Midbrain (tissue), 1 donor: ENCODE measurements at places on chromosomes 12 and 14.

DNA sequence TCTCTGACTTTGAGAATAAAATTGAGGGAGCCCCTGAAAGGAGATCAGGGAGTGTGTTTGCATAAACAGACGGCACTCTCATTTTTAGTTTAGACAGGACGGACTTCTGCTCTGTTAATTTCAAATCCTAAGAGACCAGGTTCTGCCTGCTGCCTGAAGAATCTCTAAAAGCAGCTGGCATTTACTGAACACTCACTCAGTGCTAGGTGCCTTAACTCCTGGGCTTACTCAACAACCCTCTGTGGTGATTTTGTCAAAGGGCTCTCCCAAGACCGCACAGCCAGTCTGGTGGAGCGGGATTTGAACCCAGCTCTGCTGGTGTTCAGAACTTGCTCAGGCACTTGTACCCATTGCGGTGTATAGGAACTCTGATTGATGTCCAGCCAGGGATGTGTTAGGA is 2.2 kb downstream of the ORAI1 start:
- DNase-seq, result no peak

- DNase-seq, result no peak
These were observed 3.7 kb downstream of the CFAP54 start for GRCh38 chr12:96493106-96493505.

DNA sequence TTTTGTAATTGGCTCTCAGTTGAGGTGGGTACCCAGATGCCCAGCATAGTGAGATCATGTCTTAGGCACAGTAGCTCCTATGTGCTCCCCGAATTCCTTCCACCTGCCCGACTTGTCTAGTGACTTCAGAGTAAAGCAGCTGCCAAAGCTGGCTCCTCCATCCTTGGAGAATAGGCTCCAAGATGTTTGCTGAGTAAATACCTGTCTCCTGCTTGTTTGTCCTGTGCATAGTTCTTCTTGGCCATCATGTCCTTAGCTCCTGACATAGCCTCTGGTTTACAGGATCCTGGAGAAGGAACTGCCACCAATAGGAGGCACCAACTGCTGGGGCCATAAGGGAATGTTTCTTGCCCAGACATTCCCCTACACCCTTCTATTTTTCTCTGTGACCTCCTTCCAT is 52.6 kb upstream of the CISTR start:
- DNase-seq, result no peak

GRCh38 chr14:32947792-32948191 is 9.1 kb downstream of the NPAS3 start:
- no peak for DNase-seq

DNA sequence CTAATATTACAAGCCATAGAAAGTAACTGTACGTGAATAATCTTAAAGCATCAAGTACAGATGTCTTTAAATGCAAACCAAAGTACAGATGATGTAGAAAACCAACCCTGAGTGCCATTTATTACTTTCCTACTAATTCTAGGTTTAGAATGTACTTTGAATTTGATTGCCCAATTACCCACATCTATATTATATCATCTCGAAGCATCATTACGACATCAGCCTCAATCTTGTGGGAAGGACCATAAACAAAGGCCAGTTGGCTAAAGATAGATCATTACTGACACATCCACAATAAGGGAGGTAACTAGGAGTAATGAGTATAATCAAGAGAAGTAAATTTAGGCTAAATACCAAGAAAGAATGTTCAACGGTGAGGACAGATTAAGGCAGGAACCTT is 478.9 kb downstream of the BCAT1 start:
- DNase-seq, result no peak

DNA sequence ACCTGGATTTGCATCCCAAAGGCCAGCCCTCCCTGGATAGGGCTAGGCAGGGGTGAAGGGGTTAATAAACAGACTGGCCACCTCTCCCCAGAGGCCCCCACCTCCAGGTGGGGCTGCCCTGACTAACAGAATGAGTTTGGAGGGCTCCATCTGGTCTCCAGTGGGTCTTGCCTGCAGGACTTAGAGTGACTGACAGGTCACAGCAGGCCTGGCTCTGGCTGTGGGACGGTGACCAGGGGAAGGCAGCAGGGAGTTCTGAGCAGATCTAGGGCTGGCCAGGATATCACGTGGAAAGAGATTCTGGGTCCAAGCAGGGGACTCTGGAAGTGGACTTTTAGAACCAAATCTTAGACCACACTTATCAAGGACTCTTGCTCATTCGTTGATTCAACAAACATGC is 40.9 kb upstream of the LHX5 start:
- DNase-seq, result no peak

DNA sequence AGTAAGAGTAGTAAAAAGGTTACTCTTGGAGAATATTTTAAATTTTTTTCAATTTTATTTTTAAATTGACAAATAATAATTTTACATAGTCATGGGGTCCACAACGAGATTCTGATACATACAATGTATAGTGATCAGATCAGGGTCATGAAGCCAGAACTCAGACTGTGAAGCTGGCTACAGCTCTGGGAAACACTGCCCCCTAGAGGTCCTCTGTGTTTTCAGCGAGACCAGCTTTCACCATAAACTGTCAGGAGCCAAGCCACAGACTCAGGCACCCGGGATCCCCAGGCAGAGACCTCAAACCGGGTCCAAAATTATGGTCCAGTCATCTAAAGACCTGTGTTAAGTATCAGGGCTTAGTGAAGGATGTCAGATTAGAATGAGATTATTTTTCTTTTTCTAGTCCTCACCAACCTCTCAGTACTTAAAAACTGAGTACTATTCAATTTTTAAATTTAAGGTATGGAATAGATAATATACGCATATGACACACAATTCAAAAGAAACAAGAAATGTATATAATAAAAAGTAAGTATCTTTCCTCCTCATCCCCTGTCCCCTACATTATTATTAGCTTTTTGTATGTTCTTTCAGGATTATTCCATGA is 397.1 kb downstream of the MDGA2 start:
- peak; percentile 71 for DNase-seq

- DNase-seq, result peak; percentile 21
These were observed 92.9 kb downstream of the SLCO1B1 start for GRCh38 chr12:21223930-21224329.

DNA sequence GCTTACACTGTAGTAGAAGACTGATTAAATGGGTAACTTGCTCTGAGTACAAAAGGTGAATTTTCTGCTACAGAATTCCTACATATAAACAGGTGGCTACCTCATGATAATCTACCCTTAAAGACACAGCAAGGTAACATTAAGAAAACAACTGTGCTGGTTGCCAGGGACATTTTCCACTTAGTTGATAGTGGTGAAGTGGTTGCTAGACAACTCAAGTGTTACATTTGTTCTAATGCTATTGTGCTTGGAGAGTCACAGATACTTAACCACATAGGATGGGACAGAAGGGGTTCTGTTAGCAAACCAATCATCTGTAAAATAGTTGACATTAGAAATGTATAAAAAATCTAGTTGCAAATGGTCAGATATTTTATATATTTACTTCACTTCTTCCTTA is 870.3 kb upstream of the SEL1L start:
- no peak for DNase-seq

GRCh38 chr12:4997939-4998338 is 45.7 kb upstream of the KCNA5 start:
- DNase-seq, result no peak

DNA sequence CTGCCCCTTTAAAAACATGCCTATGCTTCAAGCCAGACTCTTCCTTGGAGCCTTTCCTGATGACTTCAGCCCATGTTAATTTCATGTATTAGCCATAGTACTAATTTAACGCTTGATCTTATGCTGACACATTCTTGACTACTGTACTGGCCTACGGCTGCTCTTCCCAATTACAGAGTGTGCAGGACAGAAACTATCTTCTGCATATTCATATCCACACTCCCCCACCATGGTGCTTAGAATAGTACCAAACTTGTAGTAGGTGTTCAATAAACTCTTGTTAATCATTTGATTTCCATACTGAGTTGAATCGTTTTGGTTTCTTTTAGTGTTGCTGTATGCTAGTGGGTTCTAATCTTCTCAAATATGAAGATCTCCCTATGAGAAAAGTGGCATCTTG is 21.8 kb upstream of the DGLUCY start:
- no peak for DNase-seq

- no peak for DNase-seq
These were observed 1257.6 kb upstream of the FLRT2 start for GRCh38 chr14:84272290-84272721.

GRCh38 chr12:76450690-76451089 is 102.5 kb upstream of the BBS10 start:
- DNase-seq, result no peak

DNA sequence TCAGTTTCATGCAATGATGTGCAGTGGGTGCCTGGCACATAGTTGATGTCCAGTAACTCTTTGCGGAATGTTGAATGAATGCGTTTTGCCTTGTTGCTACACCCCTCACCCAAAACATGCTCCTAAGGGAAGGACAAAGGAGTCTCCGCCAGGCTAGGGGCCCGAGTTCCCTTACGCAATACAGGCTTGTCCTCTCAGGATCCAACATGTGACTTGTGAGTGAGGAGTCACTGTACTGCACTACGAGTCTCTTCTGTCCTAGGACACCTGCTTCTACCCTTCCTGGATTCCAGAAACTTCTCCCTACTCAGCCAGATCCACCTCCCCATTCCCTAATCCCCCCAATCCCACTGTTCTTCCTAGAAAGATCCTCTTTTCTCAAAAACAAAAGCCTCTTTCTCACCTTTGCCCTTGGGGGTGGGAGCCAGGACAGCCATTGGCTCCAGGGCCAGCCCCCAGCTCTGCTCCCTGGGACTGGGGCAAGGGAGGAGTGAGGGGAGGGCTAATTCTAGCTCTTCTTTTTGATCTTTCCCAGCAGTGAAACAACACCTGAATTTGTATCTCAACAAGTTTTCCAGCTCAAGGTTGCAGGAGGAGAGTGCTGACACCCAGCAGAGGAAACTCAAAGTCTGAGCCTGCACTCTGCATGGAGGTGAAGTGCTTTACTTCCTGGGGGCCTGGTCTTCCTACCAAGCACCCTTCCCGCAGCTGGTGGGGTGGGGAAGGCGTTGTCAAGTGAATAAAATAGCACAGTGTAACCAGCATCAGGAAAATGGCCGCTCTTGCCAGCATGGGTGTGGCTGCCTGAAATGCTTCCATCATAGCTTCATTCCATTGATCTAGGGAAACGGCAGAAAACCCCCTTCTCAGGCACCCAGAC is 3.4 kb upstream of the OTUB2 start:
- no peak for DNase-seq

DNA sequence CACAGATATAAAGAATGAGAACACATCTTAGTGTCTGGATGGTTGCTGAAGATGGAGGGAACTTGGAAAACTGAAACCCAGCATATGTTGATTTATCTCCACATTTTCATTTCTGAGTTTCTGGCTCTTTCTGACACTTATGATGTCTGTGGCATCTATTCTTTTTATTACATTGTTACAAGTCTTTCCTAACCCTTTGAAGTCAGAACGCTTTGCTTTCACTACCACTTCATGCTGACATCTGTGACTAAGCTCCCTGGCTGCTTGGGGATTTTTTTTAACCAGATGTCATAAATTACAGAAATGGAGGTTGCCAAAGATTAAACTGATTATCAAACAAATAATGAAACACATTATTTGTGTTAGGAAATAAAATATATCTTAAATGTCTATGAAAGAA is 188.7 kb downstream of the KITLG start:
- DNase-seq, result no peak

DNA sequence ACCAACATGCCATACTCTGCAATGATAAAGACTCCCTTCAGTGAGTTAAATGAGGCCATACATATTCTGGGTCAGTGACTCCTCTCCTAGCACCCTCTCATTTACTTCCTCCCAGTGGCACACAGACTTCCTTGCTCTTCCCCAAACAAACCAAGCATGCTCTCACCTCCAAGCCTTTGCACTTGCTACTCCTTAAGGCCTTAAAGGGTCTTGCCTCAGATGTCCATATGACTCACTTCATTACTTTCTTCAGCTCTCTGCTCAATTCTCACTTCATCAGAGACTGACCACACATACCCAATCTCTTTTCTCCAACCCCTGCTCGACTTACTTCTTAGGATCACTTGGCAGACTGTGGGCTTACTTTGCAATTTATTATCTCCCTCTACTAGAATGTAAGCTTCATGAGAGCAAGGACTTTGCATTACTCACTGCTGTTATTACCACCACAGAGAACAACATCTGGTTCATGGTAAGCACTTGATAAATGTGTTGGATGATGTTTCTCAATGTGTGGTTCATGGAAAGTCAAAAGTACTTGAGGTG is 22.8 kb downstream of the DDX24 start:
- no peak for DNase-seq

DNA sequence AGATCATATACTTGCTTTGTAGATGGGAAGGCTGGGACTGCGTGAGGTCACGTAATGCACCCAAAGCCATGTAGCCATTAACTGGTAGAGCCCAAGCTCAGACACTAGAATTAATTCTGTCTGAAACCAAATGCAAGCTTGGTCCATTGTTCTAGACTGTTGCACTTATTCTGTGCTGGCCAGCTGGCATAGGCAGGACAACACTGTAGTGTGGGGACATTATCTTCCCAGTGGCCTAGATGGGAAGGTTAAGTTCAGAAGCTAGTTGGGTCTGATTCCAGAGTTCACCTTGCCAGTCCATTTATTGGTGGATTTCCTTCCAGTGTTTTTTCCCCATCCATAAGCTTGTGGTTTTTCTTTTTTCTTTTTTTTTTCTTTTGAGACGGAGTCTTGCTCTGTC is 39.1 kb downstream of the KLC1 start:
- DNase-seq, result no peak

GRCh38 chr12:5124401-5124800 is 80.7 kb downstream of the KCNA5 start:
- DNase-seq, result no peak

DNA sequence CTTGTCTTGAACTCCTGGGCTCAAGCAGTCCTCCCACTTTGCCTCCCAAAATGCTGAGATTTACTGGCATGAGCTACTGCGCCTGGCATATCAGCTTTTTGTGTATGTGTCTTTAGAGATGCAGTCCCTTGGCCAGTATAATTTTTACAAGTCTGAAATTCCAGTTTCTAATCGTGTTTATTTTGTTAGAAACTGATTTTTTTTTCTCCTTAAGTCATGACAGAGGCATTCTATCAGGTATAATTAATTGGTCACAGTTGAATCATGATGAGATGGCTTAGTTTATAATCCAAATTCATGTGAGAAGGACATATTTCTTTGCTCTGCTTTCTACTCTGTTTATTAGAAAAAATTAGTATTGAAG is 98.9 kb downstream of the PCNX1 start:
- DNase-seq, result no peak

DNA sequence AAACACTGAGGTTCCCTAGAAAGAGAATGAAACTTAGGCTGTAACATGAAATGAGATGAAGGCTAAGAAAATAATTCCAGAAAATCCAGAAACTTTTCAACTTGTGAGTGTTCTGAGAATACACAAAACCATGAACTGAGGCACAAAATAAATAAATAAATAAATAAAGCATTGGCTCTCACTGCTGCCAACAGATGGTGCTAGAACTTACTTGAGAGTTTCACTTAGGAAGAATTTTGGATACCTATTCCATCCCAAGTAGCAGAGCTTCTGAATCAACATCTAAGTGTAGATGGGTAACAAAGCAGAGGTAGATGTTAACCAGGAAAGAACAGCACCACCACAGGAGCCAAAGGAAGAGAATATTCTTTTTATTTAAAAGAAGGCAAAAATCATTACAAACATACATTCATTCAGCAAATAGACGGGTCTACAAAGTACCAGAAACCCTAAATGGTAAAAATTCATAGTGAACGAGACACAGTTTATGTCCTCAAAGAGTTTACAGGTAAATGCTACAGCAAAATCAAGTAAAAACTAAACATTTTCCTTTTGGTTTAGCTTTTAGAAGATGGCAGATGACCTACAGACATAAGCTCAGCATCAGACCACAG is 16.7 kb downstream of the EPS8 start:
- DNase-seq, result peak; percentile 47

GRCh38 chr12:56601503-56601902 is 28.6 kb downstream of the BAZ2A start:
- no peak for DNase-seq

GRCh38 chr14:63203618-63204406 is 431 bp upstream of the RHOJ start:
- peak; percentile 64 for DNase-seq
